Lung microvascular endothelial cell (primary cell): ENCODE measurements at places on chromosomes 12 and 14. TPM values are rescaled to one million over a fixed set of nuclear protein-coding genes. Genes with fewer than 3 reads are reported as not detected.
A peak's percentile ranks its signal among the peaks of the same experiment; 100 is the strongest.

GRCh38 chr12:15469356-15469755 is 147.0 kb downstream of the PTPRO start:
- no peak for DNase-seq

GRCh38 chr12:3161861-3162260 is 84.7 kb downstream of the TSPAN9 start:
- DNase-seq, result no peak

GRCh38 chr14:81164167-81164774 is 56.5 kb downstream of the GTF2A1 start:
- DNase-seq, result peak; percentile 69

DNA sequence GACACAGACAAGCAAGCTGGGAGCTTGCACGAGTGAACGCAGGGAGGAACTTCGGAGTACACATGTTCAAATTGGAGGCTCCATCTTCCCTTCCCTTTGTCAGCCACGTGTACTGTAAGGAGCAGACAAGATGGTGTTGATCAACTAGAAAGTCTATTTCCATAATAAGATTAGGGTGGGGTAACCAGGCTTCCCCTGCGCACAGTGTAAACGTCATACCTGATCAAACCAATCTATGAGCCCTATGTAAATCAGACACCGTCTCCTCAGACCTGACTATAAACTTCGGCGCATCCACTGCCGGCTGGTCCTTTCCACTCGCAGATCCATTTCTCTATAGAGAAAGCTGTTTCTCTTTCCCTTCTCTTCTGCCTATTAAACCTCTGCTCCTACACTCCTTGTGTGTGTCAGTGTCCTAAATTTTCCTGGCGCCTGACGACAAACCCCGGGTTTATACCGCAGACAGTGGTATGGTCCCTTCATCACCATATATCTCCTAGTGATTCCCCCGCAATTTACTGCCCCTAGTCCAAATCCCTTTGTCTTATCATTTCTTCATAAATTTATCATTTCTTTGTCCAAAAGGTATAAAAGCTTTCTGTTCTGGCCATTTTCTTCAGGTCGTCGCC is 7.5 kb upstream of the ETFBKMT start:
- DNase-seq, result no peak

- DNase-seq, result peak; percentile 73
These were observed 283.6 kb downstream of the CACNA1C start for GRCh38 chr12:2336409-2336829.

DNA sequence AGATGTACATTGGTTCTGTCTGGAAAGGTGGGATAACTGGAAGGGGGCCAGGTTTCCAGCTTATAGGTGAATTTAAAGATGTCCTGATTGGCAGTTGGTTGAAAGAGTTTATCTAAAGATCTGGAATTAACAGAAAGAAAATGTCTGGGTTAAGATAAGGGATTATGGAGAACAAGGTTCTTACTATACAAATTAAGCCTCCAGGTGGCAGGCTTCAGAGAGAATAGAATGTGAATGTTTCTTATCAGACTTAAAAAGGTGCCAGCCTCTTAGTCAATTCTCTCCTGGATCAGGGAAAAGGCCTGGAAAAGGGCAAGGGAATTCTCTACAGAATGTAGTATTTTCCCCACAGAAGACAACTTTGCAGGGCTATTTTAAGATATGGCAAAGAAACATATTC is 53.1 kb downstream of the CNTN1 start:
- no peak for DNase-seq

DNA sequence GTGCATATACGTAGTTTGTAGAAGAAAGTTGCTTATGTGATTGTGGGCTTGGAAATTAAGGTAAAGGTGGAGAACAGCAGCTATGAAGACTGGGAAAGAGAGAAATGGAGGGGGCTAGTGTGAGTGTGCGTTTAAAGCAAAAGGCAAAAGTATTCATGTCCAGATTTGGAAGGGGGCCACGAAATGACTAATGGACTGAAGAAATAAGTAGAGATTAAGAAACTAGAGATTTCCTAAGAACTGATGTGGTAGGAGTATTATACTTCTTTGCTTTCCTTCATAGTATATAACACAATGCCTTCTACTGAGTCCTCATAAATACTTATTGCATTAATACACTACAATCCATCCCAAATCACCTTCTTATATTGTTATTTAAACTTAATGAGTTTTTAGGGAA is 298.6 kb upstream of the NOVA1 start:
- DNase-seq, result no peak

DNA sequence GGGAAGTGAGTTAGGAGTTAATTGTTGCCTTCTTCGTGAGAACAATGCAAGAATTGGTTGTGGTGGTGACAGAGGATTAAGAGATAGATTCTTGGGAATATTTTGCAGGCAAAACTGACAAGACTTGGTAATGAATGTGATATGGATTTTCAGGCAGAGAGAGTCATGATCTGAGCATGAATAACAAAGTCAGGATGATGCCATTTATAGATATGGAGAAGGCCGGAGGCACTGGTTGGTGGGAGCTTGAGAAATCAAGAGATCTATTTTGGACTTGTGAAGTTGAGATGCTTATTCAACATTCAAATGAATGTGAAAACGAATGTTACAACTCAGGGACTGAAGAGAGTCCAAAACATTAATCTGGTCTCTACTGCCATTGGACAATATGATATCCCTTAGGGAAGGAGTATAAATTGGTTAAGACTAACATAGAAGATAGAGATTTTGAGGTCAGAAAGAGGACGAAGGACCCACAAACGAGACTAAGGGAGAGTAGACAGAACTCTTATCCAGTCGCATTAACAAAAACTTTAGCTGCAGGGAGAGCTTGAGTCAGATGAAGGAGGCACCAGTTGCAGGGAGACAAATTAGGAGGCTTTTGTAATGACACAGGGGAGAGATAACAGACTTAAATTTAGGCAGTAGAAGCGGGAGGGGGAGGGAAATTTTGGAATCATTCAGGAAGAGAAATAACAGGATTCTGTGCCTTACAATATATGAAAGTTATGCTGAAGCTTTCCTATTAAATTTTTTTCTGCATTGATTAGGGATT is 1090.6 kb downstream of the GALC start:
- no peak for DNase-seq

DNA sequence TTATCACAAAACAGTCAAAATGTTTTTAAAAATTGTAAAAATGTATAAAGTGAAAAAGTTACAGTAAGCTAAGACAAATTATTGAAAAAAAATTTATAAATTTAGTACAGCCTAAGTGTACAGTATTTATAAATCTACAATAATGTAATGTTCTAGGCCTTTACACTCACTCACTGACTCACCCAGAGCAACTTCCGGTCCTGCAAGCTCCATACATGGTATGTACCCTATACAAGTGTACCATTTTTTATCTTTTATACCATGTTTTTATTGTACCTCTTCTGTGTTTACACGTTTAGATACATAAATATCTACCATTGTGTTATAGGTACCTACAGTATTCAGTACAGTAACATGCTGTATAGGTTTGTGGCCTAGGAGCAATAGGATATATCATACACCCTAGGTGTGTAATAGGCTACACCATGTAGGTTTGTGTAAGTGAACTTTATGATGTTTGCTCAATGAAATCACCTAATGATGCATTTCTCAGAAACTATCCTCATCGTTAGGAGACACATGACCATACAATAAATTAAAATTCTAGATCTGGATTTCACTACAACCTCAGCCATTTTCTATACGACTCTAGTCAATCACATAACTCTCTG is 66.8 kb downstream of the TXNDC16 start:
- no peak for DNase-seq

GRCh38 chr12:103558879-103559278 is 28.2 kb upstream of the STAB2 start:
- DNase-seq, result no peak

GRCh38 chr14:103293465-103293864 is 40.6 kb upstream of the EIF5 start:
- DNase-seq, result no peak

DNA sequence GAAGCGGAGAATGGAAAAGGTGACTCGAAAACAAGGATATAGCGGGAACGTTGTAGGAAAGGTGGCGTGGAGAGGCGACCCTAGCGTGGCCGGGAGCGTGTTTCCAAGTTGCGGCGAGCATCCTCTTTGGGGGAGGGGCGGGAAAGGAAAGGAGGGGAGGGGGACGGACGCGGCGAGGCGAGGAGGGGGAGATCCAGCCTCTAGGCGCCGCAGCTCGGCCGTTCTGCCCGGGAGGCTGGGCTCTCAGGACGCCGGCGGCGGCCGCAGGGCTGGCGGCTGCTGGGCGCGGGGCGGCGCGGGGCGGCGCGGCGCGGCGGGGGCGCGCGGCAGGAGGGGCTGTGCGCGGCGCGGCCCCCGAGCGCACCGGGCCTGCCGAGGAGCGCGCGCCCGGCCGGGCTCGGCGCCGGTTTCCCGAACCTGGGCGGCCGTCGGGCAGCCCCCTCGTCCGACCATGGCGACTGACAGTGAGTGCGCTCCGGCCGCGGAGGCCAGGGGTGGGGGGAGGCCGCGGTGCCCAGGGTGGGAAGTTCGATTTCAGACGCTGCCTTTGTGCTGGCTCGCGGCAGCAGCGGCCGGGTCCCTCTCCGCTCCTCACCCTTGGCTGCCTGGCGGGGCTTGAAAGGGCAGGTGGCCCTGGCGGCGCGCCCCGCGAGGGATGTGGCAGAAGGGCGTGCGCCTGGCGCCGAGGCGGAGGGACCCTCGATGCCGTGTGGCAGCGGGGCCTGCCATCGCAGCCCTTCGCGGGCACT is 50.3 kb downstream of the SNAPC1 start:
- peak; percentile 2 for DNase-seq

- DNase-seq, result no peak
These were observed 26.6 kb downstream of the ZNF410 start for GRCh38 chr14:73913256-73913655.

DNA sequence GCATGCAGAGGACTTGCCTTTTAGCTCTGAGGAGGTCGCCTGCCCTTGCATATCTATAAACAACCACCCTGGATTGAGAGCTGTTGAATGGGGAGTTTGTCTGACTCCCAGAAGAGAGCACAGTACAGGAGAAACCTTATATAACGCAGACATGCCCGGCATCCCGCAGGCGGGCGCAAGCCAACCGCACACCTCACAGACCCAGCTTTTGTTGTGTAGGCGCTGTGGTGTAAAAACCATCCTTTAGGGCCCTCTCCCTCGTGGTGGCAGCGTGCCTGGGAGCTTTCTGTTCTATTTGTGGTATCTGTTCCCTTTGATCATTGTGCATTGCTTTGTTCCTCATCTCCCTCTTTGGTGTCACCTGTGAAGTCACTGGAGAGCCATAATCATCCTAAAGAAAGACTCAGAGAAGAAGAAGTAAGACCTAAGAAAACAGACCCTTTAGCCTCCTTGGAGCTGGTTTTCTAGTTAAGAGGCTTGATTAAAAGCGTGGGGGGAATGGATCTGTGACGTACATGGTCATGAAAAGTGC is 77.7 kb downstream of the ETV6 start:
- DNase-seq, result no peak

GRCh38 chr14:61146899-61147298 is 134.2 kb downstream of the TMEM30B start:
- no peak for DNase-seq

GRCh38 chr12:91240386-91241095 is 57.9 kb upstream of the DCN start:
- DNase-seq, result no peak

The CCDC38 gene
- not detected in 2 replicates for total RNA-seq

The FGF6 gene
- not detected in 2 replicates for total RNA-seq

The VASH1 gene
- 11.6 and 15.3 TPM in 2 replicates for total RNA-seq

The LRP1-AS gene
- total RNA-seq, result not detected in 2 replicates

The SMIM41 gene
- under 0.01 TPM in 1 of 2 replicates, not detected in the other for total RNA-seq

The CLEC4A gene
- total RNA-seq, result not detected in 2 replicates

The SPTB gene
- total RNA-seq, result under 0.01 TPM in 2 replicates

The TAMALIN gene
- total RNA-seq, result 17.9 and 26.4 TPM in 2 replicates

The MANSC4 gene
- not detected in 2 replicates for total RNA-seq

The CCDC197 gene
- not detected in 2 replicates for total RNA-seq

The P2RX2 gene
- total RNA-seq, result not detected in 2 replicates

The KLRC2 gene
- not detected in 2 replicates for total RNA-seq

The DAZAP2 gene
- 68.5 and 73.7 TPM in 2 replicates for total RNA-seq

The PPM1H gene
- total RNA-seq, result 0.40 and 1.3 TPM in 2 replicates

The TAS2R10 gene
- total RNA-seq, result under 0.01 and 0.22 TPM in 2 replicates
